ENCODE measurements at places on chromosomes 6 and 20.

- no peak for DNase-seq
These were observed 9.7 kb downstream of the ATG5 start for GRCh38 chr6:106315765-106316374.

DNA sequence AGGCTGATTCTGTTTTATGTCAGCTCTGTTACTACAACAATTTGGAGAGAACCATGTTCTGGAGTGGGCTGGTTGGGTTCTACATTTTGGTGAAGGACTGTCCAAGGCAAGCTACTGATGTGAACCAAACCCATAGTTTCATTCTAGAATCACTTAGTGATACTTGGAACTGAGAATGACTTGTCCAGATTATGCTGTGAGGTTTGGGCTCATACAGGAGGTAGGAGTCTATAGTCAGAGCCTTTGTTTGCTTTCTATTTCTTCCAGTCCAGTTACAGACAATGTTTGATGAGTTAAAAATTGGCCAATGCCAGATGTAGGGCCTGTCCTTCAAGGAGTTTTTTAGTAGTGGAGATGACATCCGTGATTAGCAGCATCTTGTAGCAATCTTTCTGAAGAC lies 97.9 kb downstream of the LRRC1 start:
- DNase-seq, result no peak

GRCh38 chr20:61986762-61987321 lies 78.8 kb downstream of the TAF4 start:
- no peak for DNase-seq

- DNase-seq, result no peak
These were observed 334.7 kb upstream of the JAG1 start for GRCh38 chr20:11008444-11009033.

DNA sequence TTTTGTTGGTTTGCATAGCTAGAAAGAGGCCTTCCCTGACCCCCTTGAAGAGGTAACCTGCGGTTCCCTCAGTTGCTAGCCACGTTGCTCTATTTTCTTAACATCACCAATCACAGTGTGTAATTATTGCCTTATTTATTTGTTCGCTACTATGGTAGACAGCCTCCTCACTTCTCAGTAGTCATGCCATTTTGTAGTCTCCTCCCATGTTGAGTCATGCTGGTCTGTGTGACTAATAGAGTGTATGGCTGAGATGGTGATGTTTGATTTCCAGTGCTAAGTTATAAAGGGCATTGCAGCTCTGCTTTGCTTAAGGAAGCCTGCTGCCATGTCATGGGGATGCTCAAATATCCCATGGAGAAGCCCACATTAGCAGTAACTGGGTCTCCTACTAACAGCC lies 236.6 kb upstream of the CHD6 start:
- DNase-seq, result no peak

DNA sequence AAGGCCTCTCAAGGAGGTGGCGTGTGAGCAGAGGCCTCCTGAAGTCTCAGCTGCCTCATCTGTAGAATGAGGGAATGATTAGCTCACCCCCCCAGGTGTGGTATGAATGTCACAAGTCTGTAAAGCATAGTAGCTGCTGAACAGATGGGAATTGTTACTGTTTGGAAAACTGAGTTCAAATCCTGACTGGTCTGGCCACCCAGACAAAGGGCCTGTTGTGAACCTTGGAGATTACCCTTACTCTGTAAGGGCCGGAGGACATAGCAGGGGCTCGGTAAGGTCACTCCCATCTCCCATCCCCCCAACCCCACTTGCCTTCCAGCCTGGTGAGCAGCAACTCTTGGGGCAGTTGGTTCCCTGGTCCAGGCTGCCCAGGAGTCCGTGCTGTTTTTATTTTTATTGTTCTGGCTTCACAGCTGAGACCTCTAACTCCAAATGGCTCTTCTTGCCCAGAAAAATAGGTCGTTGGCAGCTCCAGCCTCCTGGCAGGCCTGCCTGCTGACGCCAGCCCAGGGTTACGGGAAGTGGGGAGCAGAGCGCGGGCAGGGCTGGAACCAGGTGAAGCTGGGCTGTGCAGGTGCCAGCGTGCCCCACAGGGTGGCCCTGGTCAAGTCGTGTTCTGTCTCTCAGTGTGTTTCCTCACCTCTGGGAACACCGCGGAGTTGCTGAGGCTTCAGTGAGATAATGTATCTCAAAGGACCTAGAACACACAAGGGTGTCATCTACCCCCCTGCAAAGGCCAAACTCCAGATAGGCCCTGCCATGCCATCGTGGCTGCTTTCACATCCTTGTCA lies 4.5 kb upstream of the SIRPA start:
- no peak for DNase-seq

Data from brain pericyte (primary cell).